Foreskin keratinocyte (primary cell): ENCODE measurements at places on chromosomes 6 and 20. TPM values are rescaled to one million over a fixed set of nuclear protein-coding genes. Genes with fewer than 3 reads are reported as not detected.

- no peak for DNase-seq
Measured at GRCh38 chr6:152993847-152994246, 8.7 kb downstream of the MTRF1L start.

- peak; percentile 41 for DNase-seq
Measured at GRCh38 chr6:63821442-63821841, 185.8 kb downstream of the PHF3 start.

Gene OR10C1
- not detected in 2 replicates for polyA plus RNA-seq

GRCh38 chr6:122012578-122012977 lies 386.9 kb upstream of the HSF2 start:
- DNase-seq: no peak

Gene PTP4A1
- 39.6 and 48.9 TPM in 2 replicates for polyA plus RNA-seq

GRCh38 chr6:125844989-125845388 lies 54.2 kb downstream of the NCOA7 start:
- DNase-seq: no peak

DNA sequence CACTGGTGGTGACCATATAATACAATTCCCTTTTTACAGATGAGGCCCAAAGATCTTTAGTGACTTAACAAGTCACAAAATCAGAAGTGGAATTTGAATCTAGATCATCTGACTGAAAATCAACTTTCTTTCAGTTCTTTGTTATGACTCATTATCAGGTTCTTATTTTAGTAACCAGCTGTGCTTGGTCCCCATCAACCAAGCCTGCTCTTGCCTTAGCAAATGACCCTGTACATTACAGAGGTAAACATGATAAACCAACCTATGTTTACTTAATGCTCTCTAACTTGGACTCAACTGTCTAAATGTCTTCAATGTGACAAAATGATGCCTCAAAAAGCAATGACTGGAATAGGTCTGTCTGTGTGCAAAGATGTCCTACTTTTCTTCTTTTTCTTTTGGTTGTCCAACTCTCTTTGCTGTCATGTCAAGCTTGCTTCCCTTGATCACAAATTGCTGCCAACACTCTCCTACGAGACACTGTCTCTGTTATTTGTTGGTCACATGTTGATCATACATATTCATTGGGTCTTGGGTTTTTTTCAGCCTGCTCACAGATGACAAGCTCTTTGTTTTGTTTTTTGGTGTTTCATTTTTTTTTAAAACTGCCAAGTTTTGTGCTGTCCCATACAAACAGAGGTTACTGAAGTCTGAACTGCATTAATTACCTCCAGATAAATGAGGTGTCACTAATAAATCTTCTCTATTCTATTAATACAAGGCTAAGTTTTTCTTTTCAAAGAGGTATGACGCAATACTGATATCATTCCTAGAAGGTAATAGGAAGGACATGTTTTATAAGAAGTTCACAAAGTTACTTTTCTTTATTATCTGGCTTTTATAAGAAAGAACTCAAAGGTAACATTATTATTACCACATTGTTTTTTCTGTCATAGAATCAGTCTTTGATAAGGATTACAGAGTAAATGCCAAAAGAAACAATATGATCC lies 62.2 kb upstream of the PLN start:
- DNase-seq: no peak

DNA sequence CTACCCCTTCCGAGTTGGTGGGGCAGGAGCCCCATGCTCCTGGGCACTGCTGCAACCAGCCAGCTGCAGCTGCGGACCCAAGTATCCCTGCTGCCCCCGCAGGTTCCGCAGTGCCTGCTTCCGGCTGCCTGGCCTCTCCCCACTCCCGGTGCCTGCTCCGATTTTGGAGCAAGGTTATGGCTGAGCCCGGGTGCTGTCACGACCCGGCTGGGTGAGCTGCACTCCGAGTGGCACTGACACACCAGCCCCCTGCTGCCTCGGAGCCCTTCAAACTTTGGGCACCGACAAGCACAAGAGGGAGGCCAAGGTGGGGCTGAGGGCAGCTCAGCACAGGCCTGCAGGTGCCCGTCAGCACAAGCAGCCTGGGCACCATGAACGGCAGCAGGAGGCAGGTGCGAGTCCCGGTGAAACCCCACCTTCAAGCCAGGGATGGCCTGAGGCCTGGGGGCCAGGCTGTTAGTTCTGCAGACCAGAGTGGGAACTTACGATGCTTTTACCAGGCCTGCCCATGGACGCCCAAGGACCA lies 25.9 kb upstream of the HACE1 start:
- no peak for DNase-seq

Gene GTF3C6
- polyA plus RNA-seq: 88.6 and 88.8 TPM in 2 replicates

Gene NXT1
- polyA plus RNA-seq: 52.2 and 58.5 TPM in 2 replicates

Gene DPPA5
- not detected in 2 replicates for polyA plus RNA-seq

- no peak for DNase-seq
Measured at GRCh38 chr6:2958776-2959175, 12.6 kb downstream of the SERPINB6 start.

DNA sequence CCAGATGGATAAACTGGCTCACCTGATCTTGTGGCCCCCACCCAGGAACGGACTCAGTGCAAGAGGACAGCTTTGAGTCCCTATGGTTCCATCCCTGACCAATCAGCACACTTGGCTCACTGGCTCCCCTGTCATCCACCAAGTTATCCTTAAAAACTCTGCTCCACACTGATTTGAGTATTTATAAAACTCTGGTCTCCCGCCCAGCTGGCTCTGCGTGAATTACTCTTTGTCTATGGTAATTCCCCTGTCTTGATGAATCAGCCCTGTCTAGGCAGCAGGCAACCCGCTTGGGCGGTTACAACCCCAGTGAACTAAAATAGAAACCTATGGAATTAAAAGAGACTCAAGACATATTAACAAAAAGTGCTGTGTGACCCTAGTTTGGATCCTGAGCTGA lies 38.1 kb upstream of the CD83 start:
- peak; percentile 63 for DNase-seq

Gene SLC22A3
- 0.91 and 0.99 TPM in 2 replicates for polyA plus RNA-seq

Gene EFCAB8
- polyA plus RNA-seq: 0.01 TPM in 1 of 2 replicates, not detected in the other

- DNase-seq: no peak
Measured at GRCh38 chr6:16855460-16855859, 94.2 kb upstream of the ATXN1 start.
